GM03348 (cell line): ENCODE measurements at places on chromosomes 12 and 14.
A peak's percentile ranks its signal among the peaks of the same experiment; 100 is the strongest.

DNA sequence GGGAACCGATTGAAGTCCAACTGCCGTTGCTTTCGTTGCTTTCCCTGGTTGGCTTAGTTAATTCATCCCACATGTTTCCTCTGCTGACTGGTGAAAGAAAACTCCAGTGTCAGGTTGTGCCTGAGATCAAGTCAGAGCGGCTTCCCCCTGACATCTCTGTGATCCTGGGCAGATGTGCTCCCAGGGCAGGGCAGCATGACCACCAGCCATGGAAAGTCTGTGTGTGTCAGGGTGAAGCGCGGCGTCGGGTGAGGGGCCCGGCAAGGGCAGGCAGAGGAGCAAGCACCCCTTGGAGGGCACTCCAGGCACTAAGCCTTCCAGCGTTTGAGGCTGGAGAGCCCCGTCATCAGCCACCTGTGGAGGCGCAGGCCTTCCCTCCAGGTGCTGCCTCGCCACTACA, 54.5 kb upstream of the IGF1 start:
- peak; percentile 55 for DNase-seq

GRCh38 chr12:21773263-21773741, 1.2 kb downstream of the KCNJ8 start:
- DNase-seq, result peak; percentile 5

- no peak for DNase-seq
Measured at GRCh38 chr12:98911396-98911795, 266.3 kb downstream of the APAF1 start.

- DNase-seq, result no peak
Measured at GRCh38 chr12:126847005-126847629, 1419.9 kb upstream of the TMEM132C start.

- DNase-seq, result peak; percentile 78
Measured at GRCh38 chr14:72513965-72514659, 379.8 kb downstream of the DPF3 start.

GRCh38 chr14:58637040-58637390, 747 bp upstream of the DACT1 start:
- peak; percentile 70 for DNase-seq

GRCh38 chr12:54683398-54683797, 35.2 kb upstream of the DCD start:
- no peak for DNase-seq

GRCh38 chr12:128910629-128911028, 57.4 kb downstream of the GLT1D1 start:
- DNase-seq, result no peak

- DNase-seq, result no peak
Measured at GRCh38 chr12:1594006-1594260, 448 bp downstream of the FBXL14 start.

DNA sequence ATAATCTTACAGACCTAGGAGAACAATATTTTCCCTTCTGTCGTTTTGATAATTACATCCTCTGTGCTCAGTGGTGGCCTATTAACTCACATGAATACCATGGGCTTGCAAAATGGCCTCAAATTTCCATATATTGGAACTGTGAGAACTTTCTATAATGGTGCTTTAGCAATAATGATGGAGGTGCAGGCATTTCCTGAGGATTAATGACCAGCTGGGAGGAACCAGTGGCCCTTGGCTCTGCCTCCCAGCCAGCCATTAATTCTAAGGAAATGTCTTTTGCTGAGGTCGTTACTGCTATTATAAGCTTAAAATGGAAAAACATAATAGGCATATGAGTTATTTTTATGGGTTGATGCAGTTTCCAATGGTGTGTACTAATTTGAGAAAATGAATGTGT, 33.6 kb downstream of the HMGA2 start:
- DNase-seq, result no peak

GRCh38 chr14:100741966-100742365, 15.3 kb downstream of the DLK1 start:
- no peak for DNase-seq

DNA sequence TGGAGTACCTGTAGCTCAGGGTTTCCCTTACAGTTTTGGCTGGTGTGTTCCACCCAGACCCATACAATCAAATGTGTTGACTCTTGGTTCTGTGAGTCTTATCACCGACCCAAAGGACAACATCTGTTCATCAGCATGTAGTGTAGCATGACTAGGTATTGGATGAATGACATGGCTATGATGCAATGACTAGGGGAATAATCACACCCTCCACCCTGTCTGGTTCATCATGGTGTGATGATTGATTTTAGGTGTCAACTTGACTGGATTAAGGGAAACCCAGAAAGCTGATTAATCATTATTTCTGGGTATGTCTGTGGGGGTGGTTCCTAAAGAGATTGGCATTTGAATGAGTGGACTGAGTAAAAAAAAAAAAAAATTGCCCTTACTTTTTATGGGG, 311.3 kb downstream of the DPF3 start:
- DNase-seq, result no peak

DNA sequence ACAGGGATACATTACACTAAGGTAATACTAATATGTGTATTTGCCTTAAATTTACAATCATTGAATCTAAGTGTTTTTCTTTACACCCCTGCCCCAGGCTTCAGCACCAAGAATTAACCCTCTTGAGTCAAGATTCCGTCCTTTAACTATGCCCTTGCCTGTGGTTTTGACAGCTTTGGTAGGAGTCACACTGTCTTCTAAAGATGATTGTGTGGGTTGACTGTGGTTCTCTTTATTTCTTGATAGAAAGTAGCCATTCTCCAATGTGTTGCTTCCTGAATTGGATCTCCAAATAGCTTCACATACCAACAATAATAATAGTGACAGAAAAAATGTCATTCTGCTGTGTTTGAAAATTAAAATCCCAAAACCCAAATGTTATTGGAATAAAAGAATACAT, 3.6 kb downstream of the CLEC7A start:
- DNase-seq, result no peak

- DNase-seq, result no peak
Measured at GRCh38 chr12:122304924-122305323, 38.6 kb upstream of the VPS33A start.
